Large intestine (tissue), 12 donors: ENCODE measurements at places on chromosomes 5 and 9.

DNA sequence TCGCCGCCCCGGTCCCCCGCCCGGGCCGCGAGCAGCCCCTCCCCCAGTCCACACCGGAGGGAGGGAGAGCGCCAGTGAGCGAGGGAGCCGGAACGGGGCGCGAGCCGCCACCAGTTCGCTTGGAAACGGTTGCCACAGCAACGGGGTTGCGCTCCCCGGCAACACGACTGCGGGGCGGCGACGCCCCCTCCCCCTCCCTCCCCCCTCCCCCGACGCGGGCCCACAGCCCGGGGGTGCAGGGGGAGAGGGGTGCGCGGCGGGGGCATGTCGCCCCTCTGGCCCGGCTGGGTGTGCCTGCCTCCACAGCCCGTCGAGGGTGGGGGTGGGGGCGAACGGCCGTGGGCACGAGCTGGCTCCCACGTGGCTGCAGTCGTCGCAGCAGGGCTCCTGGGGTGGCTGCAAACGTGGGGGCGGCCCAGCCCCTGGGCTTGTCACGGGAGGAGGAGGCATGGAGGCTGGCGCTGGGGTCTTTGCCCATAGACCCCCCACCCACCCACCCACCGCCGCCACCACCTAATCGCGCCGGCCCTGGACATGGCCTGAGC, 524 bp downstream of the PRR7 start:
- DNase-seq = no peak
- H3K4me3 ChIP-seq = no peak overlapping the region
- peaks cover 37% of the 10 kb centered on the region for H3K27me3 ChIP-seq
- H3K4me1 ChIP-seq = peaks cover 9% of the 10 kb centered on the region
- H3K36me3 ChIP-seq = peaks cover 9% of the 10 kb centered on the region

- H3K4me1 ChIP-seq = peaks cover 15% of the 10 kb centered on the region
Measured at GRCh38 chr9:136312436-136312835, 8.5 kb upstream of the CCDC187 start.

- H3K4me1 ChIP-seq = no peaks in the 10 kb centered on the region
- H3K27ac ChIP-seq = no peak overlapping the region
- no peak overlapping the region for H3K4me3 ChIP-seq
- DNase-seq = no peak
Measured at GRCh38 chr5:17123010-17123409, 94.4 kb upstream of the BASP1 start.

DNA sequence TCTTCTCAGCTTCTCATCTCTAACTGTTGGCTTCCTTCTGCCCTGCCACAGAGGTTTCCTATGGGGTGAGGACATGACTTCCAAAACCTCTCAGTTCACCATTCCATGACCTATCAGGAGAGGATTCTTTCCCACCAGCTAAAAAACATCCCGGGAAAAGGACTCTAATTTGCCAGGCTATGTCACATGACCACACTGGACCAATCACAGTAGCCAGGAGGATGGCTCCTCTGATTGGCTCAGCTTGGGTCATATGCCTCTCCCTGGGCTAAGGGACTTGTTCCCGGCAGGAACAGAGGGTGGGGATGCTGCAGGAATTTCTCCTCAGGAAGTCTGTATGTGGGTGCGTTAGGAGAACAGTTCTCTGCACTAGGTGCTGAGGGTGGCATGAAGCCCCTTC, 40.3 kb upstream of the XPA start:
- H3K4me1 ChIP-seq = peaks cover 6% of the 10 kb centered on the region
- no peak overlapping the region for H3K27ac ChIP-seq
- DNase-seq = no peak
- no peak overlapping the region for H3K4me3 ChIP-seq
- no peaks in the 10 kb centered on the region for H3K27me3 ChIP-seq

DNA sequence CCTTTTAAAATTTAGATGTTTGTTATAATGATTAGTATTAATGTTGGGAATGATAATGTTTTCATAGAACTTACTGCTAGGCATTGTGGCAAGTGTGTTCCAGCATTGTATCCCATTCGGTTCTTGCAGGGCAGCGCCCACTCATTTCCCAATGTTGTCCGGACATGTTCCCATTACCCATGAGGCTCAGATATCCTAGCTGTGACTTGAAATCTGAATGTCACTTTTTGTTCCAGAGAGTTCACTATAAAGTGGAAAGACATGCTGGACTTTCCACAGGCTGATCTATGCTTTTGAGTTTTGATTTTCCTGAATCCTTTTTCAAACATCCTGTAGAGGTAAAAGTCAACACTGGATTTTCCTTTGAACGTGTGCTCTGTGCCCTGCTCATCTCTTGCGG, 329.1 kb downstream of the MARCHF11 start:
- H3K27ac ChIP-seq = no peak overlapping the region
- DNase-seq = no peak
- H3K4me1 ChIP-seq = no peaks in the 10 kb centered on the region

DNA sequence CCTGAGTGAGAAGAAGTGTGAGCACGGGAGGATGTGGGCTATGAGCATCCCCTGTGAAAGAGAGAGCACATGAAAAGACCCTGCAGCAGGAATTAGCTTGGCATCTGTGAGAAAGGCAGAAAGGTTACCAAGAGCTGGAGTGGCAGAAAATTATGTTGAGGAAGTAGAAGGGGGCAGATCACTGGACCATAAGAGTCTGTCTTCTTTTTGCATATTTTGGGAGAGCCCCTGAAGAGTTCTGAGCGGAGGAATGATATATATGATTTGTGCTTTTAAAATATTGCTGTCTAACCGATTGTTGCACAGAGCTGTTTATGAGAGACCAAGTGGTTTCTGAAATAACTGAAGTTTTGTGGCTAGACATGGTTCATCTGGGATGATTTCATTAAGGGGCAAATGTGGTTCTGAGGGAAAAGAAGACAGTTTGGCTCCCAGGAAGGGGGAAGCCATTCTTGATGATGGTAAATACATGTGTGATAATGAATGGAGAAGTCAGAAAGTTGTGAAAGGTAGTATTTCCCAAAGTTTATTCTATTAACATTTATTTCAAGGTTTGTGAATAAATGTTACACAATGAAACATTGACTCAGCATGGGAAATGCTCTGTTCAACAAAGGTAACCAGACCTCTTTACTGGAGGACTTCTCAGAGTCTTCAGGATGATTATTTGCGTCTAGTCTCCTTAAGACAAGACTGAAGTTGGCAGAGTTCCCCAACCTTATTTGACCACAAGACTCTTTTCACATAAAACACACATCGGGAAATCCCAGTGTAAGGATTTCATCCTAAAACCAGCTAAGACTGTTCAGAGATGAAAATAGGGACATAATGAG, 31.5 kb upstream of the ADRB2 start:
- no peaks in the 10 kb centered on the region for H3K4me1 ChIP-seq
- no peak for DNase-seq
- no peaks in the 10 kb centered on the region for H3K36me3 ChIP-seq
- no peak overlapping the region for H3K4me3 ChIP-seq

DNA sequence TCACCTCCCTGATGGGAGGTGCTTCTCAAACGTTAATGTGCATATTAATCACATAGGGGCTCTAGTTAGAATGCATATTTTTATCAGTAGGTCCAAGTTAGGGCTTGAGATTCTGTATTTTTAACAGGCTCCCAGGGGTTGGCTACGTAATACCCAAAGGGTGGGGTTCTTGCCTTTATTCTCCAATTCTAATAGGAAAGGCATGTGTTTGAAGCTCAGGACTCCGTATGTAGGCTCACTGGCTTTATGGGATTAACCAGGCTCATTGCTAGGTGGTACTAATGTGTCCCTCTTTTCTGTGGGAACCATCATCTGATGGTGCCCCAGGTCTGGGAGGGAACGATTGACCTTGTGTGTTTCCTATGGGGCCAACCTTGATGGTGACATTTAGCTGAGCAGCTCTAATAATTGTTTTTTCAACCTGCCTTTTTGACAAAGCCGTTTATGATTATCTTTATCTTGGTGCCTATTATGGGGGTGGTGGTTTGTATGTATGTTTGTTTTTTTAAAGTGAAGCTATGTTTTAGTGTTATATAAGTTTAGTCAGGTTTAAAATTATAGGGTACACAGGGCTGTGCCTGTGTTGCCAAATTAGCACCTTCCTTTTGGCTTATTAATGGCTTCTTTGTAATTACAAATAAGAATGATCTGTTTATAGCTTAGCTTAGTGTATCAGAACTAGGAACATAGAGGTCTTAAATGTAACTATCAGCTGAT, 20.8 kb downstream of the TJP2 start:
- H3K4me3 ChIP-seq = no peak overlapping the region
- no peak for DNase-seq
- peaks cover 12% of the 10 kb centered on the region for H3K4me1 ChIP-seq
- no peaks in the 10 kb centered on the region for H3K27me3 ChIP-seq

- no peak for DNase-seq
- no peak overlapping the region for H3K4me3 ChIP-seq
- H3K4me1 ChIP-seq = no peaks in the 10 kb centered on the region
Measured at GRCh38 chr5:57655228-57655627, 172.6 kb upstream of the ACTBL2 start.

GRCh38 chr5:127320032-127320965, 29.7 kb downstream of the MEGF10 start:
- no peak overlapping the region for H3K4me3 ChIP-seq
- H3K27me3 ChIP-seq = no peaks in the 10 kb centered on the region
- H3K4me1 ChIP-seq = no peaks in the 10 kb centered on the region
- no peak overlapping the region for H3K27ac ChIP-seq

DNA sequence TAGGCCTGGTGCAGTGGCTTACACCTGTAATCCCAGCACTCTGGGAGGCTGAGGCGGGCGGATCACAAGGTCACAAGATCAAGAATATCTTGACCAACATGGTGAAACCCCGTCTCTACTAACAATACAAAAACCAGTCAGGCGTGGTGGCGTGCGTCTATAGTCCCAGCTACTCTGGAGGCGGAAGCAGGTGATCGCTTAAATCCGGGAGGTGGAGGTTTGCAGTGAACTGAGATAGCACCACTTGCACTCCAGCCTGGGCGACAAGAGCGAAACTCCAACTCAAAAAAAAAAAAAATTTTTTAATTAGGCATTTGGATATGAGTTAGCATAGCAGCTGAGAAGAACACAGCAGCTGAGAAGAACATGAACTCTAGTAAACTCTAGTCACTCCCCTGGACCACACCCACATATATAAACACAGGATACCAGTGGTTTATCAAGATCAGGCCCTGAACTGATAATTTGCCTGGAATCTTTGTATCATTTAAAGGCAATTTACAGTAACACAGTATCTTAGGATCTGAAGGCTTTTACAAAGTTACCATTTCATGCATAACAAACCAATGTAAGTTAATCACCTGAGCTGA, 4.6 kb upstream of the UGCG start:
- H3K36me3 ChIP-seq = no peaks in the 10 kb centered on the region
- H3K4me1 ChIP-seq = peaks cover 22% of the 10 kb centered on the region
- no peaks in the 10 kb centered on the region for H3K27me3 ChIP-seq

DNA sequence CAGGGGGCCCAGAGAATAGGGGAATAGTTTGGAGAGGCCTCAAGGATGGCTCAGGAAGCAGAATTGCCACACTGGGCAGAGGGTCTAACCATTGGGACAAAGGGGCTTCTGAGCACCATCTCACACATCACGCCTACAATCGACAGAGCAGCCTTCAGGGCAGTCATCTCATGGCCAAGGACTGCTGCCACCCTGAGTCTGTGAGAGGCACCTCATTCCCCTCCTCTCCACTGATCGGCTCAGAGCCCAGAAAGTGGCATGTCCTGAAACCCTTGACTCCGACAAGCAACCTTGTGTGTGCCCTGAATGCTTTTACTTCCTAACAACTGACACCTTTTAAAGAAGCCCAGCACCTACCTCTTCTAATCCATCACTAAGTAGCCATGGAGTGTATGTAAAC, 128.9 kb upstream of the PTPN3 start:
- no peak overlapping the region for H3K4me3 ChIP-seq
- no peak overlapping the region for H3K27ac ChIP-seq
- H3K4me1 ChIP-seq = no peaks in the 10 kb centered on the region
- no peaks in the 10 kb centered on the region for H3K27me3 ChIP-seq

- no peak for DNase-seq
- no peaks in the 10 kb centered on the region for H3K27me3 ChIP-seq
- H3K4me3 ChIP-seq = no peak overlapping the region
- no peak overlapping the region for H3K27ac ChIP-seq
Measured at GRCh38 chr5:147675168-147675567, 107.4 kb downstream of the JAKMIP2 start.

DNA sequence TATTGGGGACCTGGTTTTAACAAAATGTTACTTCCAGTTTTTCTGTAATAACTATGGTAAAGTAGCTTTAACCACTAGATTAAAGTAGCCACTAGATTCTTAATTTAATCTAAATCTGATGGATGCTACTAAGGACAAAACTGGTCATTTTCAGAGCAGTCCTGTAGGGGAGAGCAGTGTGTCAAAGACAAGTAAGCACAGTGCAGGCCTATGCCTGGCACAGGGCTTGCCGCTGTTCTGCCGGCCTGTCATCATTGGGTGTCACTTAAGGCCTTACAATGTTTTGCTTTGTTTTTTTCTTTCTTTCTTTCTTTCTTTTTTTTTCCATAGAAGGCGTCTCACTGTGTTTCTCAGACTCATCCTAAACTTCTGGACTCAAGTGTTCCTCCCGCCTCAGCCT, 53.0 kb upstream of the NXNL2 start:
- peaks cover 5% of the 10 kb centered on the region for H3K36me3 ChIP-seq
- H3K4me3 ChIP-seq = no peak overlapping the region
- no peak overlapping the region for H3K27ac ChIP-seq
- DNase-seq = no peak
- no peaks in the 10 kb centered on the region for H3K27me3 ChIP-seq
- no peaks in the 10 kb centered on the region for H3K4me1 ChIP-seq

- no peak overlapping the region for H3K4me3 ChIP-seq
- peaks cover 14% of the 10 kb centered on the region for H3K4me1 ChIP-seq
- peaks cover 78% of the 10 kb centered on the region for H3K36me3 ChIP-seq
Measured at GRCh38 chr9:95086564-95086955, 230.9 kb downstream of the FANCC start.

DNA sequence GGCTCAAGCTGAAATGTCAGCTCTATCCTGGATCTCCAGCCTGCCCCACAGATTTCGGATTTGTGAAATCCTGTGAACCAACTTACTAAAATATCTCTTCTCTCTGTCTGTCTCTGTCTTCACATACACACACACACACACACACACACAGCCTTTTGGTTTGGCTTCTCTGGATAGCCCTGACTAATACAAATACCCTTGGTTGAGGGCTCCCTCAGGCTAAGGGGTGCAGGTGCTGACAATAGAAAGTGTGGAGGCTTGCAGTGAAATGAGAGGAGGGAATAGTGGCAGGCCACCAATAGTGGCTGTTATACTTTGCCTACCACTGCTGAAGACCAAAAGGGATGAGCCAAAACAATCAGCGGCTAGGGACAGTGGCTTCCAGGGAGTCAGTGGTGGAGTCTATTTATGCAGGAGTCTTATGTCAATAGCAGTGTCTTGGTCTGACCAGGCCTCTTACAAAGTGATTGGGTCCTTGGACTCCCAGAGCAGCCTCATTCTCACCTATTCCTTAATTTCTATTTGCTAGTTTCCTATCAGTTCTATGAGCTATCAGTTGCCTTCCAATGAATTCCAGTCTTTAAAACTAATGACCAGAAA, 93.2 kb upstream of the GAS1 start:
- DNase-seq = no peak
- H3K27ac ChIP-seq = no peak overlapping the region
- H3K4me1 ChIP-seq = no peaks in the 10 kb centered on the region
- H3K27me3 ChIP-seq = no peaks in the 10 kb centered on the region
- H3K36me3 ChIP-seq = no peaks in the 10 kb centered on the region

DNA sequence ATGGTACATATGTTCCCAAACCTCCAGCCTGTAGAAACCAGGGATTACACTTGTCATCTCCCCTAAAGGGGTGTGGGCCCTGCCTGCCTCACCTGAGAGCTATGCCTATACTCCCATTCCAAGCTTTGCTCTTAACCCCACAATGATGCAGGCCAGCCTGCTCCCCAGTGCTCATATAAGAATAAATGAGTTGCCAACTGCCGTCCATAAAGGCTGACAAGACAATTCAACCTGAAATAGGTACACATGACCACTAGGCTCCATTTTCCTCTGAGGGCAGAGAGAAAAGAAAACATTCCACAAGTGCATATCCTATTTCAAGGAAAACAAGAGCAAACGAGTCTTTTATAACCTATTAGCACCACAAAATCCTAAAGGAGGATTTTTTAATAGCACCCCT, 28.4 kb downstream of the SKP1 start:
- no peak for DNase-seq
- peaks cover 86% of the 10 kb centered on the region for H3K36me3 ChIP-seq
- no peaks in the 10 kb centered on the region for H3K27me3 ChIP-seq
